ENCODE measurements at places on chromosomes 16 and 17. TPM values are rescaled to one million over a fixed set of nuclear protein-coding genes. Genes with fewer than 3 reads are reported as not detected.
A peak's percentile ranks its signal among the peaks of the same experiment; 100 is the strongest.

DNA sequence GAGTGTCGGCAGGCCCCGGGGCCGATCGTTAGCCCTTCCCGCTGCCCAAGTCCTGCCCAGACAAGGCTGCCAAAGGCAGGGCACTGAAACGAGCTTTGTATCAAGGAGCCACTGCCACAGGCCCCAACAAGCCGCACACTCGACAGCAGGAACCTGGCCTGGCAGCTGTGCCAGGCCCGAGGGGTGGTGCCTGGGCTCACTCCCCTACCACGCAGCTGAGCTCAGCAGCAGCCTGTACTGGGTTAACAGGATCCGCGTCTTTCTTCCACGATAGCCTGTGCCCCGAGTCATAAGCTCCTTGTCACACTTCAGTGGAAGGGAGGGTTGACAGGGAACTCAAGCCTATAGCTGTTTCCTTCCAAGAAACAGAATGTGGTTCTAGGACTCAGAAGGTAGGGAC, 87.9 kb downstream of the ABR start:
- DNase-seq, result no peak
- no peak overlapping the region for H3K4me3 ChIP-seq
- H3K27ac ChIP-seq, result no peak overlapping the region

GRCh38 chr16:13052431-13052830, 151.0 kb downstream of the SHISA9 start:
- DNase-seq, result no peak
- H3K27ac ChIP-seq, result no peak overlapping the region
- H3K36me3 ChIP-seq, result no peaks in the 10 kb centered on the region
- no peaks in the 10 kb centered on the region for H3K4me1 ChIP-seq
- H3K4me3 ChIP-seq, result no peak overlapping the region

GRCh38 chr16:67987460-67988160, 7.3 kb upstream of the DPEP3 start:
- peak overlapping the region; percentile 24 for H3K27ac ChIP-seq
- peak; percentile 52 for DNase-seq
- H3K27me3 ChIP-seq, result no peaks in the 10 kb centered on the region
- no peaks in the 10 kb centered on the region for H3K36me3 ChIP-seq
- H3K4me1 ChIP-seq, result peaks cover 20% of the 10 kb centered on the region

DNA sequence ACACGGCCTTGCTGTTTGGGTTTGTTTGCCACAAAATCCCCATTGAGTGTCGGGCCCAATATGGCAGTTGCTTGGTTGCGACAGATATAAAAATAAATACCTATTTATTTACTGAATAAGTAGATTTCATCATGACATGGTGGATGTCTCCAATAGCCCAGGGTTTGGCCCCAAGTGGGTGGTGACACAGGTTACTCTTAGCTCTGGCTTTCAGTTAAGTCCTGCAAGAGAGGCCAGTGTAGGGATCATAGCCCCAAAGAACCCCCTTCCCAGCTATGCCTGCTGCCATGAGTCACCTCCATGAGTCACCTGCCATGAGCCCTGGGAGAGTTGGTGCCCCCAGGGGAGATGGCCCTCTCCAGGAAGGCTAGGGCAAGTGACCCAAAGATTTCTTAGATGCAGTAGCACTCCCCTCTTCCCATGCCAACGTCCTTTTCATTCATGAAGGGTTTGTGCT, 78.7 kb upstream of the LGALS9 start:
- no peaks in the 10 kb centered on the region for H3K27me3 ChIP-seq
- no peak for DNase-seq
- no peak overlapping the region for H3K27ac ChIP-seq
- no peak overlapping the region for H3K4me3 ChIP-seq
- no peaks in the 10 kb centered on the region for H3K36me3 ChIP-seq
- H3K4me1 ChIP-seq, result no peaks in the 10 kb centered on the region

GRCh38 chr17:36747861-36748260, 146.5 kb downstream of the MRM1 start:
- DNase-seq, result no peak
- no peak overlapping the region for H3K27ac ChIP-seq
- H3K27me3 ChIP-seq, result peaks cover 3% of the 10 kb centered on the region
- no peaks in the 10 kb centered on the region for H3K36me3 ChIP-seq

- peaks cover 3% of the 10 kb centered on the region for H3K4me1 ChIP-seq
- no peaks in the 10 kb centered on the region for H3K27me3 ChIP-seq
- DNase-seq, result no peak
- peaks cover 90% of the 10 kb centered on the region for H3K36me3 ChIP-seq
- no peak overlapping the region for H3K27ac ChIP-seq
- H3K4me3 ChIP-seq, result no peak overlapping the region
These were observed 14.1 kb downstream of the PSMD11 start for GRCh38 chr17:32458371-32458770.

GRCh38 chr17:165939-166338, 15.5 kb downstream of the DOC2B start:
- no peaks in the 10 kb centered on the region for H3K27me3 ChIP-seq
- DNase-seq, result no peak
- H3K27ac ChIP-seq, result no peak overlapping the region
- H3K4me1 ChIP-seq, result no peaks in the 10 kb centered on the region
- H3K4me3 ChIP-seq, result no peak overlapping the region

DNA sequence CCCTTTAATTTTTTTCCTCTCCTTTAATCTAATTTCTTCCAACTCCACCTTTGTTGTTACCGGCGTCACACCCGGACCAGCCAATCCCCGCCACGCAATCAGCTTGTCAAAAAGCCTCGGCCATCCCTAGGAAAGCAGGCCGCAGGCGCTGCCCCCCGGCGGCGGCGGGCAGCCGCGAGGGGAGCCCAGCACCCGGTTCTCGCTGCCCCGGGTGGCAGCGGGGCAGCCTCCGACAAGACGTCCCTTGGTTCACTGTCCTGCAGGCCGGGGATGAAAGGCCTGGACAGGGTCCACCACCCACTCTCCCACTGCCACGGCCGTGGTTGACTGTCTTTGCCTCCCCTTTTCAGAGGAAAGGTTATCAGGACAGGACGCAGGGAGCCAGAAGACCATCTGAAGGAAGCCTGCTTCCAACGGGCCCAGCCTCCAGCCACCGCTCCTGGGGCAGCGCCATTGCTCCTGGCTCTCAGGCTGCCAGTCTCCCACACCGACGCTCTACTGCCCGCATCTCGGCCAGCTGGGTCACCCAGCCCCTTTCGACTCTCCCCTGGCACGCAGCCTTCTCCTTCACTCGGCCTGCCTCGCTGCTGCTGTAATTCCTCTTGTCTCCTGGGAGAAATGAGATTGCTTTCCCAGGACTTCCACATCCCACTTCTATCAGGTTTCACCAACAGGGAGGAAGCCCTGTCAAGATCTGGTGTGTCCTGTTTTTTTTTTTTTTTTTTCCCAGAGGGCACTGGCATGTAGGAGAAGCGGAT, 2.8 kb upstream of the UBTF start:
- H3K4me1 ChIP-seq, result peaks cover 33% of the 10 kb centered on the region
- H3K27me3 ChIP-seq, result no peaks in the 10 kb centered on the region
- H3K4me3 ChIP-seq, result peak overlapping the region; percentile 96
- peaks cover under 1% of the 10 kb centered on the region for H3K36me3 ChIP-seq
- peak; percentile 87 for DNase-seq

- DNase-seq, result peak; percentile 80
- H3K27me3 ChIP-seq, result no peaks in the 10 kb centered on the region
- H3K4me3 ChIP-seq, result no peak overlapping the region
- peak overlapping the region; percentile 98 for H3K27ac ChIP-seq
- H3K36me3 ChIP-seq, result no peaks in the 10 kb centered on the region
These were observed 10.2 kb downstream of the BAHCC1 start for GRCh38 chr17:81405411-81405872.

DNA sequence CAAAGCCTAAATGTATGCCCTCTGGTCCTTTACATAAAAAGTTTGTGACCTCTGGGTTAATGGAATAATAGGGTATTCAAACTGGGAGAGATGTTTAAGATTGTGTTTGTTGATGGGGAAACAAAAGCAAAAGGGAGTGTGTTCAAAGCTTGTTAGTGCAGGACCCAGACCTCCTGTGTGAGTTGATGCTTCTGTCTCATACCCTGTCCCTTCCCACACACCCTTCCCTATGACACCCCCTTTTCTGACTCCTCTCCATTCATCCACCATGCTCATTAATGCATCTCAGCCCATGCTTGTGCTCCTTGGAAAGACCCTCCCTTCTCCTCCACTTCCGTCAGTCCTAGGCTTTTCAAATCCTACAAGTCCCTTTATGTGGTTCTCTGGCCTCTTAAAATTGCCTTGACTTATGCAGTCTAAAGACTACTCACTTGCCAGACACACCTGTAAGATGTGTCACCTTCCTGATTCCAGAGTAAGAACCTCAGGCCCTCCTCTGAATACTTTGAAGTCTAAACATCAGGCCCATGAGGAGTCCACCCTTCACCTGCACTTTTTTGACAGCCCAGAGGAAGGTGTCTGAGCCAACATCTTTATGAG, 128.0 kb upstream of the CACNG5 start:
- DNase-seq, result no peak
- H3K36me3 ChIP-seq, result no peaks in the 10 kb centered on the region
- H3K27me3 ChIP-seq, result no peaks in the 10 kb centered on the region

DNA sequence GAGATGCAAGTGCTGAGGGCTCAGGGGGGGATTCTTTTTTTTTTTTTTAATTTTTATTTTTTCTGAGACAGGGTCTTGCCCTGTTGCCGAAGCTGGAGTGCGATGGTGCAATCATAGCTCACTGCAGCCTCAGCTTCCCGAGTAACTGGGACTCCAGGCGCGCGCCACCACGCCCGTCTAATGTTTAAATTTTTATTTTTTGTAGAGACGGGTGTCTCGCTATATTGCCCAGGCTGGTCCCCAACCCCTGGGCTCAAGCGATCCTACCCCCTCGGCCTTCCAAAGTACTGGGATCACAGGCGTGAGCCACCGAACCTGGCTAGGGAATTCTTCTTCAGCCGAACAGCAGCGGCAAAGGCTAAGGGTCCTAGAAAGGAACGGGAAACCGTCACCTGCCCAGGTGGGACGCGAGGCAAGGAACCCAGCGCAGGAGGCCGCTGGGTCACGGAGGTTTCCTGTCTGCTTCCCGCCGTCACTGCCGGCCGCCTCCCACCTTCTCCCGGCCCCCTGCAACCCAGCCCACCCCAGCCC, 13.3 kb upstream of the OR1F1 start:
- H3K4me3 ChIP-seq, result no peak overlapping the region
- no peak overlapping the region for H3K27ac ChIP-seq
- H3K27me3 ChIP-seq, result peaks cover 97% of the 10 kb centered on the region

GRCh38 chr17:48589831-48590606, at the start of gene HOXB3:
Gene HOXB3 (minus strand): TSS chr17:48590241. CDS start chr17:48552474, 37,767 bp downstream.
- H3K27ac ChIP-seq, result peak within 1 kb of the TSS; percentile 97
- H3K4me1 ChIP-seq, result peaks cover 7% of the 10 kb centered on the region
- peaks cover 100% of the 10 kb centered on the region for H3K27me3 ChIP-seq
- no peak for DNase-seq

GRCh38 chr17:2084766-2085647, 30.1 kb downstream of the HIC1 start:
- DNase-seq, result no peak
- H3K4me3 ChIP-seq, result no peak overlapping the region
- no peaks in the 10 kb centered on the region for H3K36me3 ChIP-seq
- H3K27ac ChIP-seq, result peak overlapping the region; percentile 95
- peaks cover 22% of the 10 kb centered on the region for H3K4me1 ChIP-seq

DNA sequence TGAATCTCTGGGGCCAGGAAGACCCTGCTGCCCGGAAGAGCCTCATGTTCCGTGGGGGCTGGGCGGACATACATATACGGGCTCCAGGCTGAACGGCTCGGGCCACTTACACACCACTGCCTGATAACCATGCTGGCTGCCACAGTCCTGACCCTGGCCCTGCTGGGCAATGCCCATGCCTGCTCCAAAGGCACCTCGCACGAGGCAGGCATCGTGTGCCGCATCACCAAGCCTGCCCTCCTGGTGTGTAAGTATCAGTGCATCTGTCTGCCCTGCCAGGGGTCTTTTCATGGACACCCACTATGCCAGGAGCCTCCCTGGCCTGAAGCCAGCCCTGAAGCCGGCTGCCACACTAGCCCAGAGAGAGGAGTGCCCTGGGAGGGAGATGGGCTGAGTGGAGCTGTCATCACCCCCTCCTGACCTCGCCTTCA, at the start of gene CETP:
TSS of gene CETP (plus strand) at position 100 of the 431 bp plus-strand sequence. CDS start at position 130, 30 bp downstream.
- H3K36me3 ChIP-seq, result no peaks in the 10 kb centered on the region
- H3K27ac ChIP-seq, result peak within 1 kb of the TSS; percentile 32
- peaks cover 45% of the 10 kb centered on the region for H3K4me1 ChIP-seq
- no peak within 1 kb of the TSS for H3K4me3 ChIP-seq
- peak; percentile 45 for DNase-seq

DNA sequence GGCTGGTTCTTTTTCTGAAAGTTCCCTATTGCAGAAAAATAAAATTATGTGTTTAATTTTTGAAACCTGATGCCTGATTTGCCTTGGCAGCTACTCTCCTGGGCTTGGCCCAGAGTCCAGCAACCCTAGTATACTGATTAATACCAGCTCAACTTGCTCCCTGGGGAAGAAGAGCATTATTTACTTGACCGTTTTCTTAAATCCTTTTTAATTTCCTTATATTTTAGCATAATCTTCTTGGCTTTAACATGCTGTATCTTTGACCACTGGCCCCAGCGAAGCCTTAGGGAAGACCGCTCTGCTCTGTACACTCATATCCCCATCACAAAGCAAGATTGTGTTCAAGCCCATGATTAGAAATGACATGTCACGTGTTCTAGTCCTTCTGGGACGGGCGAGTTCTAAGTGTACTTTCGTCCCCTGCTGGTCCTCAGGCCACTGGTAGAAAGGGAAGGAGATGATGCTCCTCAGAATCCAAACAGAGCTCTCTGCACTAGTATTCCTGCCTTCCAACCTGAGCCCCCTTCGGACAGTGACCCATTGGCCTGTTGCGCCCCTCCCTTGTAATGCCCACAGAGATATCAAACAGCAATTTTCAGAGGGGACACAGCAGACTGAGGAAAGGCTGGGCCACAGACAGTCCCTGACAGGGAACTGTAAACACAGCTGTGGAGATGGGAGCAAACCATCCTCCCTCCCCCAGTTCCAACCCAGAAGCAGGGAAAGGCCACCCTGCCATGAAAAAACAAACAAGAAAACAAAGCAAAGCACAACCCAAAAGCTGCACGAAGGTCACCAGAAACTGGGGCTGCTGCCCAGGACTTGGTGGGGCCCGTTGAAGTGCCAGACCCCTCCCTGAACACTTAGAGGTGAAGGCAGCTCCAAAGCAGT, 4.3 kb upstream of the EZH1 start:
- no peak overlapping the region for H3K4me3 ChIP-seq
- no peaks in the 10 kb centered on the region for H3K36me3 ChIP-seq
- no peak for DNase-seq
- H3K27me3 ChIP-seq, result no peaks in the 10 kb centered on the region

GRCh38 chr17:83080858-83081683, 1.7 kb downstream of the METRNL start:
- H3K4me1 ChIP-seq, result peaks cover 20% of the 10 kb centered on the region
- H3K36me3 ChIP-seq, result peaks cover 13% of the 10 kb centered on the region
- peak overlapping the region; percentile 69 for H3K4me3 ChIP-seq
- no peaks in the 10 kb centered on the region for H3K27me3 ChIP-seq
- DNase-seq, result no peak

The KRT40 gene
- not detected for total RNA-seq

The TBC1D3C gene
- not detected for total RNA-seq

The HOXB9 gene
- total RNA-seq, result not detected

The TEKT1 gene
- not detected for total RNA-seq

The SLC22A31 gene
- not detected for total RNA-seq

Data from heart left ventricle (tissue), 16 donors.